Activated CD4-positive, alpha-beta T cell treated with anti-CD3 and anti-CD28 coated beads, Interleukin-2, amount 50 U/mL, for 48 hours (primary cell): ENCODE measurements at places on chromosomes 1 and 21.

- DNase-seq = no peak
Observed at GRCh38 chr1:30601316-30602085, 121.9 kb downstream of the MATN1 start.

DNA sequence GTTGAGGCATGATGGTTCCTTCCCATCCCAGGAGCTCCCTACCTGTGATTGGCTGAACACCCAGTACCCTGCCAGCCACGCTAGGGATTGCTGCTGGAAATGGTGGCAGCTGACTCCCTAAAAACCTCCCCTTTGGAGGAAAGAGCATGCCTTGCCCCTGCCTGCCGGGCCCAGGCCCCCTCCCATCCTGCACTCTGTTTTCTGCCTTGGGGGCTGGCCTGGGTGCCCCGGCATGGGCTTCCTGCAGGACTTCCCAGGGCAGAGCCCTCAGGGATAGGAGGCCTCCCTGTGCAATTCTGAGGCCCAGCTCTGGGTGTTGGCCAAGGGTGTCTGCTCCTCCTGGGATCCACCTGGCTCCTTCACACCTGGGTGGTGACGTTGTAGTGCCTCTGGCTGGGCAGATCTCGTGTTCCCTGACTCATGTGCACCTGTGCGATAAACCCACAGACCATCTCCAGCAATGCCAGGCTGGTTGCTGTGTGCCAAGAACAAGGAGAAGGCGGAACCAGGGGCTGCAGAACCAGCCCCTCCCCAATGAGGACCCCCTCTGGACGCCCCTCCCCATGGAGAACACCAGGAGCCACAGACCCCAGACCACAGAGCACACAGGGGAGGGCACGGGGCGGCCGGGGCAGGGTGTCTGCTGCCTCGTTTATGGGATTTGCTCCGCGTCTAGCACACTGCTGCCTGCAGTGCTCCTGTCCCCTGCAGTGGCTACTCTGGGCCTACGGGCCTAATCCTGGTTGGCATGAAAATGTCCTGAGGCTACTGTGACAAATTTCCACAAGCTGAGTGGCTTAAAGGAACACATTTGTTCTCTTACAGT lies 13.6 kb downstream of the CSTB start:
- no peak for DNase-seq

DNA sequence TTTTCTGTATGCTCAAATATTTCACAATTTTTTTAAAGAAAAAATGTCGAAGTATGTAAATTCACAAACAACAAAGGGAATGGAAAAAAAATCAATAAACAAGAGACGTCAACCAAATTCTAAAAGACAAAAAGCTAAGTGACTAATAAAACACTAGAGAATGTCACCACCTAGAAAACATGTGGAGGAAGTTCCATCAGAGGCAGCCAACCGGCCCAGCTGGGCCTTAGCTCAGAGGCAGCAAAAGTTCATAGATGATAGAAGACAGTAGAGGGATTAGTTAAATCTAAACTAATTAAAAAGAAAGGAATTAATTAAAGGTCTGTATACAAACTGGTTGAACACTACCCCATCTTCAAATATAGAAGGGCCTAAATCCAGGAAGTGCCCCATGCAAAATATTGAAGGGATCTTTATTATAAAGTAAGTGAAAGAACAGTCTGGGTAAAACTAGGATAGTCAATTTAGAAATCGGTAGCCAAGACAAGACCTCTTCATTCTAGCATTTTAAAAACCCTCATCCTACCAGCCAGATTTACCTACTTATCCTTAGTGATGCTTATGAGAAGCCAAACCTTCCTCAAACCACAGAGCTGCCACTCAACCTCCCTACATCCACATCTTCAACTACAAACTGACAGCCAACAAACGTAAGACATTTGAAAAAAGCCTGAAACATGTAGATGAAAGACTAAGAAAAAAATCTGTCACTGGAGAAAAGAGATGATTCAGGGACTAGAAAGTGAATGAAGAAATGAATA lies 23.7 kb downstream of the MRPL39 start:
- no peak for DNase-seq

DNA sequence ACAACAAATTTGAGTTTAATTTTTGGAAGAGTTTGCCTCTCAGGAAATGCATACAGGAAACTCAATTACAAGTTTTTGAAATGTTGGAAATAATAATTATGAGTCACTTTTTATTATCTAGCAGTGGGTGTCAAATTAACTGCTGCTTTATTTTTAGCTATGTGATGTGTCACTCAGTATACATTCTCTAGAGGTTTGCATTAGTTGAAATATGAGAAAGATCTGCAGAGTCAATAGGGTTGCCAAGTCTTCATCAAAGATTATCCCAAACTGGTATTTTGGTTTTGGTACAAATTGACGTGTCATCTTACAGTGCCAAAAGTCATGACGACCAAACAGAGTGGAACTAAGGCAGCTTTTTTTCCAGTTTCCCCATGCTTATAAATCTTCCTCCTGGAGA lies 54.3 kb upstream of the DIPK1A start:
- DNase-seq = no peak

- no peak for DNase-seq
Observed at GRCh38 chr1:224805889-224806288, 123.6 kb upstream of the DNAH14 start.

DNA sequence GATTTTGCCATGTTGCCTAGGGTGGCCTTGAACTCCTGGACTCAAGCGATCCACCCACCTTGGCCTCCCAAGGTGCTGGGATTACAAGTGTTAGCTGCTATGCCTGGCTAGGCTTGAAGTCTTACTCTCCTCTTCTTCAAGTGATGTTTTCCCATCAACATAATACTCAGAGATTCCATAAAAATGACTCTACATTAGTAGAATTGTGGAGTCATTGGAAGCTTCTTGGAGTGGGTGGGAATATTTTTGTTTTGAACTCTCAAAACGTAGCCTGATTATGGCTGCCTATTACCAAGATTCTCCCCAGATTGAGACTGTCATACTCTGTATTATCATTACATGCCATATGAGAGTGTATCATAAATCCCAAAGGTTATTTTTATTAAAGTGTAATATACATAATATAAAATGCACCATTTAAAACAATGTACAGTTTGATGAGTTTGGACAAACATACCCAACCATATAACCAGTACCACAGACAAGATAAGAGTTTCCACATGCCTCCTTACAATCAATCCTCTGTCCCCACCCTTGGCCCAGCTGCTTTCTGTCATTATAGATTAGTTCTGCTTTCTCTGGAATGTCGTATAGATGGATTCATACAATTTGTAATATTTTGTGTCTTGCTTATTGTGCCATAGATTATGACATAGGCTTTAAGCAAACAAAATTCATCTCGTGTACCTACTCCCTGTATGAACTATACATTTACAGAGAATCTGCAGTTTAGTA lies 8.0 kb upstream of the DNM3 start:
- DNase-seq = no peak

- DNase-seq = no peak
Observed at GRCh38 chr1:116956378-116956777, 45.2 kb upstream of the CD101 start.

- no peak for DNase-seq
Observed at GRCh38 chr1:6868660-6869380, 83.6 kb downstream of the CAMTA1 start.

DNA sequence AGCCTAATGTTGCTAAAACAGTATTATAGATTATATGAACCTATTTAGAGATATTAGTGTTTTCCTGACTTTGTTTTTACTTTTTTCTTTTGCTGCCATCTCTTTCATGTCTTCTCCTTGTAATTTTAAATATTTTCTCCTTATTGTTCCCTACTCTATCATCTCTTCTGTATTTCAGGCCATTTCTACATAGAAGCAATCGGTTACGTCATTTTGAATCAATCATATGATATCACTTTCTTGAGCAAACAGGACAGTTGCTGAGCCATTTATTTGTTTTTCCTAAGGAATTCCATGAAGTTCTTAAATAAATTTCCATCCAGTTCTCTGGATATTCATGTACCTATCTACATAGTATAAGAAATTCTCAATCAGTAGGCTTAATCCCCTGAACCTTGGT lies 287.2 kb downstream of the NUF2 start:
- DNase-seq = no peak

- no peak for DNase-seq
Observed at GRCh38 chr1:57485643-57486042, 61.8 kb upstream of the DAB1 start.

DNA sequence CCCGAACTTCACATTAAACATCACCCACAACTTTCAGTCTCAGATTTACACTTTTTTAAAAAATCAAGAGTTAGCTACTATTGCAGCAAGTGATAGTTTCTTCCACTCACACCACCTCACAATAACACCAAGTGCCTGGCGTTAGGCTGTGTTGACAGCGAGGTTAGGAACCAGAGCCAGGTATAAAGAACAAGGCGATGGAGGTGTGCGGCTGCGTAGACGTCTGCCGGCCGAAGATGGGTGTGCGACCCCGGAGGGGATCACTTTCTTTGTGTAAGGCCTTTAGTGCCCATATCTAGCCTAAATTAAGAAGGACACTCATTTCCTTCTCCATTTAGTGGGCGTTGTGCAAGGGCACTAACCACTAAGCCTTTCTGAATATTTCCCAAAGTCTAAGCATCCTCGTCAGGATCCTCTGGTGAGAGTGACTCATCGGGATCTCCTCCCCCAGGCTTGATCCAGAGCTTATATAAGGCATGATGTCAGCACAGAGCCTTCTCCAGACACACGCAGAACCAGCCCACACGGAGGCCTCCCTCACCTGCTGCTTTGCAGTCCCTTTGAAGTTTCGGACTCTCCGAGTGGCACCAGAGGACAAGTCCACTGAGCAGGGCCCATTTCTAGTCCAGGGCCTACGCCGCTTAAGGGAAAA lies 11.8 kb downstream of the NHLH2 start:
- no peak for DNase-seq

- DNase-seq = peak; percentile 10
Observed at GRCh38 chr1:30684881-30685795, 38.2 kb downstream of the MATN1 start.

DNA sequence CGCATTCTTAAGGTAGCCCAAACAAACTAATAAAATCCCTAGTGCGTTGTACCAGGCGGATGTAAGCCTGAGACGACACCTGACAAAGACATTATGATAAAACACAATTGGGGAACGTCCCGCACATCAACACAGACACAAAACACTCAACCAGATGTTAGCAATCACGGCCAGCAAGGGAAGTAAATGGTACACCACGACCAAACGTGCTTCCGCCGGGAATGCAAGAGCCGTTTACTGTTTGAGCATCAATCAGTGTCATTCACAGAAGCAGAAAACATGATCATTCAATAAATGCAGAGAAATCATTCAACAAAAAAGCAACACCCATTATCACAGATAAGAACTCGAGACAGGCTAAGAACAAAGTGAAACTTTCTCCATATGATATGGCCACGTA lies 49.4 kb upstream of the COL18A1 start:
- no peak for DNase-seq

DNA sequence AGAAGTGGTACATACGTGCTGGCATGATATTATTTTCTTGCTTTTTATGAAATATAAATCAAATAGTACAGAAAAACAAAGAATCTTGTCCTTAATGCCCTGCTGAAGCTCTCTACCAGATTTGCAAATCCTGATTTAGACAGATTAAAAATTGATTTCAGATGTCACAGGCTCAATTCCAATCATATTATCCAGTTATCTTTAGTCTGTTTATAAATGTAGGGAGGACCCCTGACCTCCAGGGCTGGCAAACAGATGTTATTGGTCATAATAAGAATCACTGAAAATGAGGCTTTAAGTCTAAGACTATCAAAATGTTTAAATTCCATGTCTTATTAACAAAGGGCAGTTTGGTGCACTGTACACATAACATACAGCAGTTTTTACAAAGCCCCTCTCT lies 62.1 kb downstream of the TP53BP2 start:
- no peak for DNase-seq

DNA sequence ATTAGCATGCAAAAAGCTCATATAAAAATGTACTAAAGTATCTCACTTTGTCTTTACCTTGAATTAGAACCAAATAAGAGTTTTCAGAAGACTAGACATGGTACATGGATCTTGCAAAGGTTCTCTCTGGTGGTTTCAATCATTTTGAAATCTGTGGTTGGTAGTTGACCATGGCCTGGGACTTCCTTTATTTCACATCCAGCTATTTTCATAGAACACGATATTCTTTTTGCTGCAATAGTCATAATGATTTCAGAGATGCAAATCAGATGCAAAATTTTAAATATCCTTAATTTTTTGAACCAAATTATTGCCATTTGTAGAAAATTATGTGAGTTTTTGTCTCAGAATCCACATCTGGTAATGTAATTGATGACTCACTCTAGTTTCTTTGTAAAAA lies 375.1 kb upstream of the ZP4 start:
- no peak for DNase-seq

DNA sequence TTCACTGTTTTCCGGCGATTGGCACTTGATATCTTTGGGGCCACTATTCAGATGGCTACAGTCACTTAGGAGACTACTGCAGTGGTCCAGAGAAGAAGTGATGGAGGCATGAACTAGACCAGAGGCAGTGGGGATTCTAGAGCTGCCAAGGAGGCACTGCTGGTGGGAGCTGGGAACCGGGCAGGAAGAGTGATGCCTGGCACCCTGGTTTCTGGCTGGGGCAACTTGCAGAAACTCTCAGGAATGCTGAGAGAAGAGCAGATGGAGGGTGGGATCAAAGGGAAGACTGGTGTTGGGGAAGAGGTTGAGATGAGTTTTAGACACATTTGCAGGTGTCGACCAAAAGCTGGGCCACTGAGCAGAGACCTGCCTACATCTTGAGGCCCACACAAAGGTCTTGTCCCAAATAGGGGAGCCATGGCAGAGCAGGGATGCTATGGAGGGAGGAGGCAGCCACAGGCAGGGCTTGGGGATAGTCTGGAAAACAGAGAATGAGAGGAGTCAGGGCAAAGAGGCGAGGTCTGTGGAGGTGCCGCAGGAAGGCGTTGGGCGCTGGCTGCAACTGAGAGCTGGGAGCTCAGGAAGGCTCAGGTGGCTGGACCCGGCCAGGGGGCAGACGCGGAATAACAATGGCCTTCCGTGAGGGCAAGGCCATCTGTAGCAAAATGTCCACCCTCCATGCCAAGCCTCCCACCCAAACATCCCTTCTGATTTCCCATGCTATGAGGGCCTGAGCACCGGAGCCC lies 118.9 kb downstream of the TOMM20 start:
- no peak for DNase-seq

DNA sequence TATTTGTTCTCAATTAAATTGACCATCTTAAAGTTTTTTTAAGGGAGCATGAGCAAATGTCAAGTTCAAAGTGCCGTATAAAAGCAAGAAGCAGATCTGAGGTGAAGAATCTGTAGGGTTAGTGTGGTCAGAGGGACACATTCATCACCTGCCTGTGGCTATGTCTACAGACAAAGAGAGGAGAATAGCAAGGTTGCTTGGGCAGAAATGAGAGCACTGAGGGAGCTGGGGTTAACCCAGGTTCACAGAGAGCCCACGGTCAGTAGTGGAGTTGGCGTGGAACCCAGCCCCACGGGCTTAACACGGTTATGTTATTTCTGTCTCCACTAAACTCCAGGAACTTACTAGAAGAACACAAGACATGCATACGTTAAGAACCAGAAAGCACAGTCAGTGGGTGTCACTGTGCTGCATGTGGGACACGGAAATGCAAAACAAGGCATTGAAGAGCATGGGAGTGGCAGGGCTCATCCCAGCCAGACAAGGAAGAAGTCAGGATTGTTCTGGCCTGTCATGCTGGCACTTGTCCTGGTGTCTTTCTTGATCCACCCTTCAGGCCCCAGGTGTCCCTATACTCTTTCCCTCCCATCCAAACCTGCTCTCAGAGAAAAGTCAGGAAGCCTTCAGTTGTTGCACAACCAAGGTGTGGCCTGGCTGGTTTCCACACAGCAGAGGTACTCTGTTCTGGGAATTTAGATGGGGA lies 95.5 kb upstream of the IVNS1ABP start:
- no peak for DNase-seq

GRCh38 chr1:45974541-45975269 lies 157.7 kb downstream of the PIK3R3 start:
- peak; percentile 5 for DNase-seq

GRCh38 chr1:183302452-183303322 lies 115.5 kb downstream of the NMNAT2 start:
- no peak for DNase-seq
